Gastrocnemius medialis (tissue), 4 donors: ENCODE measurements at places on chromosomes 1 and 21.
A peak's percentile ranks its signal among the peaks of the same experiment; 100 is the strongest.

- H3K4me1 ChIP-seq, result no peaks in the 10 kb centered on the region
- peak overlapping the region; percentile 23 for H3K27ac ChIP-seq
- no peaks in the 10 kb centered on the region for H3K36me3 ChIP-seq
- no peak overlapping the region for H3K4me3 ChIP-seq
- no peaks in the 10 kb centered on the region for H3K27me3 ChIP-seq
Observed at GRCh38 chr1:185974367-185975170, 240.4 kb downstream of the HMCN1 start.

DNA sequence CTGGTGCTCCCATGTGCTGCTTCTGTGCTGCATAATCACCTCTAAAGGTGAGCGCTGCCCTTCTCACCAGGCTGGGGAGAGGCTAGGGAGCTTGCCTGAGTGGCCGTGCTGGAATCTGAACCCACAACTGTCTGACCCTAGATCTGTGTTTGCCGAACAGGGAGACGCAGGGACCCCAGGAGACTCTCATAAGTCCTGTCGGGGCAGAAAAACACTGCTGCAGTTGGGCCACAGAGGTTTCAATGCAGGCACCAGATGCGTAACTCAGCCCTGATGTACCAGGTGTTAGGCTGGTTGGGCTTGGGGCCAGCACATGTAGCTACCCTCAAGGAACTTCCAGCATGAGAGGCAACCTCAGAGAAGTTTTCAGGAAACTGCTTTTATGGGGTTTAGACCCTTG, 49.5 kb upstream of the DMRTB1 start:
- H3K36me3 ChIP-seq, result no peaks in the 10 kb centered on the region
- no peak overlapping the region for H3K27ac ChIP-seq
- H3K4me1 ChIP-seq, result no peaks in the 10 kb centered on the region

DNA sequence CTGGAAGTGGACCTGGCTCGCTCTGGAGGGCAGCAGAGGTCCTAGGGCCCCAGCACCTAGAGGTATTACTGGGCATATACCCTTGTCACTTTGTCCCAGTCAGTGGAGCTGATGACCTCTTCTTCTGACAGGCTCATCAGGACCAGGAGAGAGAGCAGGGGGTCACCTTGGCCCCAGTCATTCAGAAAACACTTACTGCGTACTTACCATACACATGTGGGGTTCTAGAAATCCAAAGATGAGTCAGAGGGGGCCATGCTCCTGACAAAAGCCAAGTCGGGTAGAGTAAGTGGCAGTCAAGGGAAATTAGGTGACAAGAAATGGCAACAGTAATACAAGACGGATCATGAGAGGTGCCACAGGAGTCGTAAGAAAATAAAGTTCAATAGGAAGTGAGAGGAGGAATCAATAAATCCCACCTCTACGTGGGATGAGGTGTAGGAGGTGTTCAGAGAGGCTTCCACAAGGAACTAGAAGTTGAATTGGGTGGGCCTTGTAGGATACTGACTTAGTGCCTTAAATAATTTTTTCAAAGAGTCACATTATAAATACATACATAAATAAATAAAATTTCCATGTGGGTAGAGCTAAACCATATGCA, 6.8 kb downstream of the KCNC4 start:
- no peaks in the 10 kb centered on the region for H3K36me3 ChIP-seq
- H3K4me3 ChIP-seq, result no peak overlapping the region
- peaks cover 1% of the 10 kb centered on the region for H3K27me3 ChIP-seq
- H3K4me1 ChIP-seq, result no peaks in the 10 kb centered on the region
- H3K27ac ChIP-seq, result no peak overlapping the region

DNA sequence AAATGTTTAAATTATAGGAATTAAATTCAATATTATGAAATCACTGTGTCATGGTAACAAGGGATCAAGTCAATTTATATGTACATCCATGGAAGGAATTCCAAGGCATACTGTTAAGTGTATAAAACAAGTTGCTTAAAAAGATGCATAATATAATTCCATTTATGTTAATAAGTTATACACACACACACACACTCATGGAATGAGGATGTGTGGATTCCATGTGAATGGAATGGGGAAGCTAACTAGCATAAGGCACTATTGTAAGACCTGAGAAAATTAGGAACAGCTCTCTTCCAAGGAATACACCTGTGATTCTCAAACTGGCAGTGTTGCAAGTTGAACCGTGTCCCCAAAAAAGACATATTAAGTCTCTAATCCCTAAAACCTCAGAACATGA, 17.6 kb upstream of the TRAF3IP3 start:
- H3K27me3 ChIP-seq, result no peaks in the 10 kb centered on the region
- DNase-seq, result no peak
- no peaks in the 10 kb centered on the region for H3K36me3 ChIP-seq
- no peak overlapping the region for H3K4me3 ChIP-seq

DNA sequence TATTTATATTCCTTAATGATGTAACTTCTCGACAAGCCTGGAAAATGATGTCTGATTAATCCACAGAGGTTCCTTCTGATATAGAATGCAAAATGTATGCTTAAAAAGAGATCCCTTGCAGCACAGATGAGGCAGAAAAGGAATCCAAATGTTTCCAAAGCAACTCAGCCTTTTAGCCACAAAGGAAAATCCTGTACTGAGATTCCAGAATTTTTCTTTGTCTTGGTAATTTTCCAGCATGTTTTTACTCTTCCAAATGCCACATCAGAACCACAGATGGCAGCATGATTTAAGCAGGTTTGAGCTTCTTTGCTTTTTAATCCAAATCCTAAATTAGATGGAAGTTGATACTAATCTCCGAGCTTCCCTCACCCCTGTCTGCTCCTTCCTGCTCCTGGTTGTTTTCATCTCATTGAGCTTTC, 176.4 kb upstream of the PALMD start:
- DNase-seq, result no peak
- no peak overlapping the region for H3K27ac ChIP-seq
- H3K4me3 ChIP-seq, result no peak overlapping the region

GRCh38 chr21:46211376-46211775, 17.2 kb downstream of the LSS start:
- no peak overlapping the region for H3K27ac ChIP-seq
- no peaks in the 10 kb centered on the region for H3K27me3 ChIP-seq
- no peaks in the 10 kb centered on the region for H3K4me1 ChIP-seq
- no peak for DNase-seq
- peaks cover 71% of the 10 kb centered on the region for H3K36me3 ChIP-seq

DNA sequence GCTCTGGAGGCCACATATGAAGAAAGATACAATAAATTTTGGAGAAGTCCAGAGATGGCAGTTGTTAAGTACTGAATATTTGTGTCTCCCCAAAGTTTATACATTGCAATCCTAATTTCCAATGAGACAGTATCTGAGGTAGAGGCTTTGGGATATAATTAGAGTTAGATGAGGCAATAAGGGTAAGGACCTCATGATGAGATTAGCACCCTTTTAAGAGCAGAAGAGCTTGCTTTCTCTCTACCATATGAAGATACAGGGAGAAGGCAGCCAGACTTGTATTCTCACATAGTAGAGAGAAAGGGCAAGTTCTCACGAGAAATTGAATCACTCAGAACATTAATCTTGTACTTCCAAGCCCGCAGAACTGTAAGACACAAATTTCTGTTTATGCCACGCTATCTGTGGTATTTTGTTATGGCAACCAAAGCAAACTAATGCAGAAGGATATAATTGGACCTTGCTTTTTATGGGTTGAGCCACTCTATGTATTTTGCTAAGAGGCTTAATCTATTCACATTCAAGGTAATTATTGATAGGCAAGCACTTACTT, 430.1 kb downstream of the KCNT2 start:
- H3K4me1 ChIP-seq, result no peaks in the 10 kb centered on the region
- no peak overlapping the region for H3K4me3 ChIP-seq
- H3K27ac ChIP-seq, result no peak overlapping the region
- no peaks in the 10 kb centered on the region for H3K36me3 ChIP-seq
- no peak for DNase-seq

GRCh38 chr1:23555986-23556634, 3.2 kb downstream of the ID3 start:
- peaks cover 35% of the 10 kb centered on the region for H3K4me1 ChIP-seq
- peak overlapping the region; percentile 90 for H3K27ac ChIP-seq
- peak overlapping the region; percentile 79 for H3K4me3 ChIP-seq
- no peaks in the 10 kb centered on the region for H3K27me3 ChIP-seq

GRCh38 chr21:17045214-17045853, 467.5 kb upstream of the CXADR start:
- no peak for DNase-seq
- H3K4me1 ChIP-seq, result no peaks in the 10 kb centered on the region
- no peaks in the 10 kb centered on the region for H3K36me3 ChIP-seq

GRCh38 chr1:239886266-239886665, 205.4 kb upstream of the FMN2 start:
- no peak overlapping the region for H3K27ac ChIP-seq
- no peaks in the 10 kb centered on the region for H3K4me1 ChIP-seq
- no peaks in the 10 kb centered on the region for H3K36me3 ChIP-seq
- DNase-seq, result no peak

DNA sequence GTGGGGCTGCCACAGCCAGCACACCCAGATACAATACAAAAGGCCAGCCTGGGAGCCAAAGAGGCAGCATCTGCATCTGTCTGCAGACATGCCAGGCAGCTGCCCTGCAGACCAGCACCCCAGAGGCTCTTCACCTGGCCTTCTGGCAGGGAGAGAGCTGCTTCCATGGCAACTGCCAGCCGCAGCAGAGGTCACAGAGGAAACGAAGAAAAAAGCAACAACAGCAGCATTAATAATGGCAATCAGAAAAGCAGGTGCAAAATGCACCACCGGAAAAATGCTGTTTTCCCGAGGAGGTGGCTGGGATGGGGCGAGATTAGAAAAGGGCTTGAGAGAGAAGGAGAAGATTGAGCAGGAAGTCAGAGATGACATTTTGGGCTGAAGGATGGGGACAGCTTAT, 309.5 kb downstream of the PCP4 start:
- H3K4me3 ChIP-seq, result no peak overlapping the region
- no peaks in the 10 kb centered on the region for H3K4me1 ChIP-seq
- H3K27ac ChIP-seq, result no peak overlapping the region
- no peak for DNase-seq
- no peaks in the 10 kb centered on the region for H3K27me3 ChIP-seq

DNA sequence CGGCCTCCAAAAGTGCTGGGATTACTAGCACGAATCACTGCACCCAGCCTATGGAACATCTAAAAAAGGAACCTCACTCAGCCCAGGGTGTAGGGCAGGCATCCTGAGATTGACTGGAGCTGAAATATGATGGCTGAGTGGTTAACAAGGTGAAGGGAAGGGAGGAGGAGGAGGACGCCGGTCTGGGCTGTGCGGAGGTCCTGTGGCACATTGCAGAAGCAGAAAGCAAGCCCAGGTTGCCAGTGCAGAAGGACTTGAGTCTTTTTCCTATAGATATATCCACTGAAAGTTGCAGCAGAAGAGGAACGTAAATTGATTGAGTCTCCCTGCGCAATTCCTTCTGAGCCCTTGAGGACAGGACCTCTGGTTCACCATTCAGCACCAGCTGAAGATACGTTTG, 1.5 kb upstream of the KIF17 start:
- H3K4me3 ChIP-seq, result no peak overlapping the region
- no peak overlapping the region for H3K27ac ChIP-seq
- H3K27me3 ChIP-seq, result peaks cover 23% of the 10 kb centered on the region
- no peaks in the 10 kb centered on the region for H3K4me1 ChIP-seq
- no peaks in the 10 kb centered on the region for H3K36me3 ChIP-seq

DNA sequence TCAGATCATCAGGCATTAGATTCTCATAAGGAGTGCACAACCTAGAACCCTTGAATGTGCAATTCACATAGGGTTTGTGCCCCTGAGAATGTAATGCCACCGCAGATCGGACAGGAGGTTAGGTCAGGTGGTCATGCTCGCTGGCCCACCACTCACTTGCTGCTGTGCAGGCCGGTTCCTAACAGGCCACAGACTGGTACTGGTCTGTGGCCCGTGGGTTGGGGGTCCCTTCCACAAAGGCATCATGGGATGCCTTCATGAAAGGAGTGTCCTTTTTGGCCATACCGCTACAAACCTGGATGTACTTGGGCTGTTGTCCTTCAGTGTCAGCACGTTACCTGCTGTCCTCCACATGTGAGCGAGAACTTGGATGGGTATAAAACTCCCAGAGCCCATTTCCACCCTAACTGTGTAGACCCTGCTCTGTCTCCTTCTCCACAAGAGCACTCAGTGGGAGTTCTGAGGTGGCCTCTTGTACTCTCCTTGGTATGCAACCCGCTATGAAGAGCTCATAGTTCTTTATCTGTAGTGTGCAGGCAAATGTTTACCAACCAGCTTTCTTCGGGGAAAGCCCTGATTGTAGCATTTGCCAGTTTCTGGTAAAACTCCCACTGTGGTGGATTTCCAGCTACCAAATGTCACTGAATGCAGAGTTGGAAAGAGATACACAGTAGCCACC, 41.7 kb upstream of the SLC19A1 start:
- no peak for DNase-seq
- H3K27me3 ChIP-seq, result peaks cover 22% of the 10 kb centered on the region
- H3K4me1 ChIP-seq, result no peaks in the 10 kb centered on the region
- no peak overlapping the region for H3K4me3 ChIP-seq
- no peaks in the 10 kb centered on the region for H3K36me3 ChIP-seq
- H3K27ac ChIP-seq, result no peak overlapping the region

DNA sequence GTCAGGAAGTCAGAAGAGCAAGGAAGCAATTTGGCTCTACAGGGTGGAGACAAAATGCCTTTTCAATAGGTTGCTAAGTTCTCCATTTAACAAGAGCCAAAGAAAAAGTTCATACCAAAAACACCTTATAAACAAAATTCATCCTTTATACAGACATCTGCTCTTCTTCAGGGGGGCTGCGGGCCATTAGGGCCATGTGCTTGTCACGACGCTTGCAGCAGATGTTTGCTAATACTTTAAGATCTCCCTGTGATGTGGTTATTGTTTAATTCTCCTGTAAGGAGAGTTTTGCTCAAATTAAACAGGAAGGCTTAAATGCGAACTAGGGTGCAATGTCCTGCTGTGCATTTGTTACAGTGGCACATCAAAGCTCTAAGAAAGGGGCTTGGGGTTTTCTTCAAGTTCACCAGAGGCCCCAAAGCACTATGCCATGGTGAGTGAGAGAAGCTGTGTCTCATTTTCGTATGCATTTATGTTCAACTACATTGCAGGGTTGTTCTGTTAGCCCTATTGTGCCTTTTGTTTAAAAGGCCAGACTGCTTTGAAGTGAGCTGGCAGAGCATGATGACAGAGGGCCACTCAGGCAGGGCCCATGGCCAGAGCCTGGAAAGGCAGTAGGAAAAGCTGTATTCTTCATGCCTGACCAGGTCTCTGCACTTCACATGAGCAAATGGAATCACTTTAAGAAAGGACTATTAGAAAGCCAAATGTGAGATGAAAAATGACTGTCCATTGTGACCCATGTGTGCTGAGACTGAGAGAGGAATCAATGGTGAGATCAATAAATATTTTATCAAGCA, 24.8 kb upstream of the NTPCR start:
- no peak overlapping the region for H3K27ac ChIP-seq
- no peaks in the 10 kb centered on the region for H3K27me3 ChIP-seq
- no peaks in the 10 kb centered on the region for H3K36me3 ChIP-seq
- peaks cover 8% of the 10 kb centered on the region for H3K4me1 ChIP-seq
- H3K4me3 ChIP-seq, result no peak overlapping the region

- no peaks in the 10 kb centered on the region for H3K36me3 ChIP-seq
- H3K27me3 ChIP-seq, result no peaks in the 10 kb centered on the region
- H3K4me1 ChIP-seq, result peaks cover 19% of the 10 kb centered on the region
- DNase-seq, result no peak
- no peak overlapping the region for H3K4me3 ChIP-seq
Observed at GRCh38 chr1:29878501-29878900, 642.2 kb downstream of the PTPRU start.

GRCh38 chr1:8167936-8168335, 141.8 kb upstream of the ERRFI1 start:
- H3K27ac ChIP-seq, result no peak overlapping the region
- DNase-seq, result no peak
- H3K36me3 ChIP-seq, result no peaks in the 10 kb centered on the region

- H3K4me3 ChIP-seq, result no peak overlapping the region
- no peak for DNase-seq
Observed at GRCh38 chr1:55702064-55702463, 486.9 kb upstream of the USP24 start.

- no peaks in the 10 kb centered on the region for H3K27me3 ChIP-seq
- H3K4me3 ChIP-seq, result peak overlapping the region; percentile 43
- peak overlapping the region; percentile 90 for H3K27ac ChIP-seq
- H3K4me1 ChIP-seq, result peaks cover 25% of the 10 kb centered on the region
Observed at GRCh38 chr1:223887747-223888418, 42.1 kb upstream of the TP53BP2 start.
